T-cell (primary cell): ENCODE measurements at places on chromosomes 7 and 10.

GRCh38 chr10:60176925-60177324 lies 212.8 kb downstream of the ANK3 start:
- DNase-seq, result no peak
- no peaks in the 10 kb centered on the region for H3K27me3 ChIP-seq
- no peaks in the 10 kb centered on the region for H3K4me1 ChIP-seq
- no peak overlapping the region for H3K4me3 ChIP-seq

- no peak overlapping the region for H3K4me3 ChIP-seq
- no peaks in the 10 kb centered on the region for H3K27me3 ChIP-seq
- DNase-seq, result no peak
- no peaks in the 10 kb centered on the region for H3K4me1 ChIP-seq
- H3K36me3 ChIP-seq, result no peaks in the 10 kb centered on the region
Observed at GRCh38 chr10:33265621-33266020, 68.8 kb downstream of the NRP1 start.

DNA sequence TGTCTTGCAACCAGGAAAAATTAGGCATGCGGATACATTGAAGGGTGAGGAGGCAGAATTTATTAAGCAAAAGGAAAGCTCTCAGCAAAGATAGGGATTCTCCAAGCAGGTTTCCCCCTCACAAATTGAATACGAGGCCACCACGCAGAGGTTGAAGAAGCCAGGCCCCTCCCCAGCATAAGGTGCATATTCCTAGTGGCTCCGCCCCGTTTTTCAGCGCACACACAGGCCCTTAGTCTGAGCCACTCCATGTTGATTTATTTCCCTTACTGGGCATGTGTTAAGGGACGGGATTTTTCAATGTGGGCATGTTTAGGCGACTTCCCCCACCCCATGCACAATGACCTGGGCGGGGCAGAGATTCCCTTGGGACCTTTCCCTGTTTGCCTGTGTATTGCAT lies 24.9 kb downstream of the PPP2R2D start:
- no peak overlapping the region for H3K27ac ChIP-seq
- no peak overlapping the region for H3K4me3 ChIP-seq
- peaks cover 14% of the 10 kb centered on the region for H3K4me1 ChIP-seq
- peaks cover 4% of the 10 kb centered on the region for H3K36me3 ChIP-seq

GRCh38 chr7:108263425-108263824 lies 133.3 kb upstream of the LAMB4 start:
- no peak overlapping the region for H3K27ac ChIP-seq
- no peak overlapping the region for H3K4me3 ChIP-seq
- no peaks in the 10 kb centered on the region for H3K36me3 ChIP-seq
- H3K4me1 ChIP-seq, result no peaks in the 10 kb centered on the region
- no peak for DNase-seq

- no peaks in the 10 kb centered on the region for H3K27me3 ChIP-seq
- H3K4me1 ChIP-seq, result peaks cover 11% of the 10 kb centered on the region
- no peaks in the 10 kb centered on the region for H3K36me3 ChIP-seq
- DNase-seq, result no peak
- H3K27ac ChIP-seq, result no peak overlapping the region
- H3K4me3 ChIP-seq, result no peak overlapping the region
Observed at GRCh38 chr7:99112097-99112496, 31.8 kb downstream of the SMURF1 start.

GRCh38 chr7:150927956-150928344 lies 50.2 kb downstream of the KCNH2 start:
- DNase-seq, result no peak
- H3K36me3 ChIP-seq, result no peaks in the 10 kb centered on the region
- H3K4me1 ChIP-seq, result peaks cover 6% of the 10 kb centered on the region
- no peak overlapping the region for H3K27ac ChIP-seq
- peaks cover 5% of the 10 kb centered on the region for H3K27me3 ChIP-seq

- no peak overlapping the region for H3K27ac ChIP-seq
- DNase-seq, result no peak
Observed at GRCh38 chr7:55185941-55186609, 167.3 kb downstream of the EGFR start.

DNA sequence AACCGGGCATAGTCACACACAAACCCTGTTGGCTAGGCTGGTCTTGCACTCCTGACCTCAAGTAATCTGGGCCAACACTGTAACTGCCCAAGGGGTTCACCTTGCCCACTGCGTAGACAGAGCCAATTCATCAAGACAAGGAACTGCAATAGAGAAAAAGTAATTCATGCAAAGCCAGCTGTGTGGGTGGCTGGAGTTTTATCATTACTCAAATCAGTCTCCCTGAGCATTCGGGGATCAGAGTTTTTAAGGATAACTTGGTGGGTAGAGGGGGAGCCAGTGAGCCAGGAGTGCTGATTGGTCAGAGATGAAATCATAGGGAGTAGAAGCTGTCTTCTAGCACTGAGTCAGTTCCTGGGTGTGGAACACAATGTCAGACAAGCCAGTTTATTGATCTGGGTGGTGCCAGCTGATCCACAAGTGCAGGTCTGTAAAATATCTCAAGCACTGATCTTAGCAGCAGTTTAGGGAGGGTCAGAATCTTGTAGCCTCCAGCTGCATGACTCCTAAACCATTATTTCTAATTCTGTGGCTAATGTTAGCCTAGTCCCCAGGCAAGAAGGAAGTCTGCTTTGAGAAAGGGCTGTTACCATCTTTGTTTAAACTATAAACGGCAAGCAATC lies 15.6 kb upstream of the FXYD4 start:
- H3K36me3 ChIP-seq, result no peaks in the 10 kb centered on the region
- H3K4me1 ChIP-seq, result no peaks in the 10 kb centered on the region
- H3K27me3 ChIP-seq, result peaks cover 6% of the 10 kb centered on the region
